ENCODE measurements at places on chromosomes 3 and 15.
A peak's percentile ranks its signal among the peaks of the same experiment; 100 is the strongest.

- no peak for DNase-seq
Observed at GRCh38 chr3:127410678-127411077, 122.8 kb upstream of the PRR20G start.

- DNase-seq = no peak
Observed at GRCh38 chr3:159650726-159651125, 337.9 kb upstream of the IL12A start.

DNA sequence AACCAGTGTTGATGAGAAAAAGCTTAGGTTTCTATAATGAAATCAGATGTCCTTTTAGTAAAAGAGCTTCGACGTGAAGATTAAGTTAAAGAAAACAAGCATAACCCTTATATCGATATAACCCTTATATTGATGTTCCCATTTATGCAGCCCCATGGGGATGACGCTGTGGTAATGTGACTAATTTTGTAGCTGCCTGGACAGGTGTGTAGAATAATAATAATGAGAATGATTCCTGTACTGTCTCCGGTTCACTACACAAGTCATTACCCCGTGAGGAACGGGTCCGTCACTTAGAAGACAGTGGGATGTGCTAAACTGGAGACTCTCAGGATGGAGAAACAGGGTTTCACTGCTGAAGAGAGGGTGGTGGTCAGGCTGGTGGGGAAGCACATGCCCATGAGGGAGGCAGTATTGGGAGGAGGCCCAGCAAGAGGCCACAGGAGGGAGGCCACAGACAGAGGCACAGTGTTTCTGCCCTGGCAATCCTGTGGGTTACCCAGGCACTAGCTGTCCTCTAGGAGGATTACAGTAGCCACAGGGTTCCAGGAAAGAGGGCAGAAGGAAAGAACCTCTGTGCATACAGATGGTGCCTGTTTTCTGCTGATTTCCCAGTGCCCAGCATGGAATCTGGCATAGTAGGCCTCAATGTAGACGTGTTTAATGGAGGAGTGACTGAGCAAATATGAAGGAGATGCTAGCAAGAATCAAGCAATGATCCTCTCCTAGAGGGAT is 191.1 kb upstream of the TSC22D2 start:
- no peak for DNase-seq

GRCh38 chr15:26065723-26066122 is 202.6 kb upstream of the ATP10A start:
- no peak for DNase-seq

DNA sequence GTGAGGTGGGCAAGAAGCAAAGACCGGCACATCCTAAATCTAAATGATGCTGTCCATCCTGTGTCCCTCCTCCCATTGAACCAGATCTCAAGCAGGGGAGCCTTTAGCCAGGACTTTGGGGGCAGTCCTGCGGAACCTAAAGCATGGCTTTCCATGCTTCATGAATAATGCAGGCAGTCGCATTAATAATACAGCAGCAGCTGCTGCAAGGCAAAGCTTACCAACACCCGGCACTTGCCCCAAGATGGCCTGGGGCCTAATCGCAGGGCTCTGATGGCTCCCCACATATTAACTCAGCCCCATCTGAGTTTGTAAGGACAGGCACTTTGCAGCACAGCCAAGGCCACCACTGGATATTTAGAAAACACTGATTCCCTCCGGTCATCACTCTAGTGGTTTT is 114.4 kb downstream of the NTRK3 start:
- no peak for DNase-seq

DNA sequence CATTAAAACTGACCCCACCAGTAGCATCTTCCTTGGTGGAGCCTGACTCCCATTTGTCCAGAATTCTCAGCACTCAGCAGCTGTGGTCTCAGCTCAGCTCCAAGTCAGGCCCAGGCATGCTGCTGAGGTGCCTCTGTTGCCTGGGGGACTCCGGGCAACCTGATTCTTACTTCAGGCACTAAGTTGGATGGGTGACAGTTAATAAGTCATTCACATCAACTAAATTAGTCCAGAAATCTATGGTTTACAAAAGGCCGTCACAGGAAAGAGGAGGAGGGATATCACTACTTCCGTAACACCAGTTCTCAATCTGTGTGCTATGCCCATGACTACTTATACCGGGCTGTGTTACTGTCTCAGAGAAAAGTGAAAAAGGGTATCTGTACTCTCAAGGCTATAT is 310.2 kb downstream of the SATB1 start:
- DNase-seq = no peak

GRCh38 chr15:94584833-94585244 is 353.5 kb downstream of the MCTP2 start:
- no peak for DNase-seq

DNA sequence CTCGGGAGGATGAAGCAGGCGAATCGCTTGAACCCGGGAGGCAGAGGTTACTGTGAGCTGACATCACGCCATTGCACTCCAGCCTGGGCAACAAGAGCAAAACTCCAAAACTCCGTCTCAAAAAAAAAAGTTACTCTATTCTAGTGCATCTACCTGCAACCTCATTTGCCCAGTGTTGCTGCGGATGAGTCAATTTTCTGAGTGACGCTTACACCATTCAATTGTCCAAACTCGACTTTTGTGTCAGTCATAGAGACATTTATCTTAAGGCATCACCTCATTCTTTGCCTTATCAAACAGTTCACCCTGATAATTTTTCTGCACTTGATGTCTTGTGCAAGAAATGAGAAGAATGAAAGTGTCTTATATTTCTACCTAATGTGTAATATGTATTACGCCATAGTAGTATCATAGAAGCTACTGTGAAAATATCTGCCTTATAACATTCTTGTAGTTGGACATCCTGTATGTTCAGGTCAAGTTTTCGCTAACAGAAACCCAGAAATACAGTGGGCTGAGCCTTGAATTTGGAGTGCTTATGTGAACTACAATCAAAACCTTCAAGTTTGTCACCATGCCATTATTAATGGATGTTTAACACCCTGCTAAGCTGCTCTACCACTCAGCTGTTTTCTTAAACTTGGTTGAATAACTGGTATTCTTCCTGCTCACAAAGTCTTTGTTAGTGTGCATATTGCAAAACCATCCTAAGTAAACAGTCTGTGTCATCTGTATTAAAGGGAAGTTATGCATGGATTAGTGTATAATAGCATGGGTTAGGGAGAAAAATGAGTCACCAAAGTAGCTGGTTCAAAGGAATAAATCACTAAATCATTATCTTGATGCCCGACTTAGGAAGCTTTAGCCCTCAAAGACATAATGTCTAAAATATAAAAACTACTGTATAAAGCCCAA is 531.0 kb upstream of the NR2F2 start:
- DNase-seq = peak; percentile 29

DNA sequence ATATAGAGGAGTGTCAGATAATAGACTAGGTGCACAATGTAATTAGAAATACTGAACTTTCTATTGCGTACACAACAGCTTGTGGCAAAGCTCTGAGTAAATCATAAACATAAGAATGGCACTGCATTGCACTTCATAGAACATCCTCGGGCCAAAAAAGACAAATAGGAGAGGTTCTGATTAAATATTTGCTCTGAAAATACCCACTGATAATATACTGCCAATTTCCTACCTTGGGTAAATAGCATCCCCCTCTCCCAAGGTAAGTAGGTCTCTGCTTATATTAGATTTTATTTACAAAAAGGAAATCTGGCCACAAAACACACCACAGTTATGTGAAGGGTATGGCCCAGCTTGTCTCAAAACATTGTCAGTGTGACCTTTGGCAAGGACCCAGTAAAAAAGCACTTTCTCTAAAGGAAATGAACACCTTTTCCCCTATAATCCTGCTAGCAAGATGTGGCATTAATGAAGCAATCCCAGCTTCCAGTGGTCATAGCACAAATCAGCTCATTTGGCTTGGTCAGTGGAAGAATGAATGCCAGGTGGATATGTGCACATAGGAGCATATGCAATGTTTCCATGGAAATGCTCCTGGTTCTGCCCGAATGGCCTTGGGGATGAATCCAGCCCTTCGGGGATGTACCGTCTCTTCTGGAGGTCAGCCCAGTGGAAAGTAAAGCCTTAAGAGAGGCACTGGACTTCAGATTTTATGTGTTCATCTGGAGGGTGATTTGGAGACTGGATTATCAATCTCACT is 315.9 kb downstream of the LSAMP start:
- no peak for DNase-seq

- no peak for DNase-seq
Observed at GRCh38 chr15:52256366-52256765, 39.2 kb downstream of the MYO5C start.

- DNase-seq = no peak
Observed at GRCh38 chr3:115397433-115397832, 225.9 kb upstream of the GAP43 start.

DNA sequence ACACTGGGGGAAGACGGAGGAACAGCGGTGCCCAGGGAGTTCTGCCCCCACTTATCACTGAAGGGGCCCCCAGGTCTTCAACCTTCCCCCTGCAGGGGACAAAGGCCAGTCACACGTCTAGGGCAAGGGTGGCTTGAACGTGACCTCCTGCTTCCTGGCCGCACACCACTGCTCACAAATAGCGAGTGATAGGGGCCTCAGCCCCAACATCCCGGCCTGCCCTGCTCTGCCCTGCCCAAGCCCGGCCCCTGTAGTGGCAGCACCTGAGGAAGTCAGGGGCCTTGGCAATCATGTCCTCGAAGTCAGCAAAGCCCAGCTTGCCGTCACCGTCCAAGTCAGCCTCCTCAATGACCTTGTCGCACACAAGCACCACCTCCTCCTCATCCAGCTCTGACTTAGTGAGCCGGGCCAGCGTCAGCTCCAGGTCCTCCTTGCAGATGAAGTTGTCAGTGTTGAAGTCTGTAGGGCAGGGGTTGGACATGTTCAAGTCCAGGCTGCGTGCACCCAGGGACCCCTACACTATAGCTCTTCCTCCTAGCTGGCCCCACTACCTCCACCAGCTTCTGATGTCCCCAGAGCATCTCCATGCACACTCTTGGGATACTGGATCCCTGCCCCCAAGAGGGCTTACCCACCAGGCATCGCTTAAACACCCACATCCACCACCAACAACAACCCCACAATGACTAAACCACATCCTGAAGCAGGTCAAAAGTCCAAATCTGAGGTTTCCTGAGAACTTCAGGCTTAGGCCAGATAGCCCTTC is 13.3 kb downstream of the SH2D7 start:
- DNase-seq = no peak

- no peak for DNase-seq
Observed at GRCh38 chr3:45596290-45596791, 1.8 kb downstream of the LIMD1 start.

DNA sequence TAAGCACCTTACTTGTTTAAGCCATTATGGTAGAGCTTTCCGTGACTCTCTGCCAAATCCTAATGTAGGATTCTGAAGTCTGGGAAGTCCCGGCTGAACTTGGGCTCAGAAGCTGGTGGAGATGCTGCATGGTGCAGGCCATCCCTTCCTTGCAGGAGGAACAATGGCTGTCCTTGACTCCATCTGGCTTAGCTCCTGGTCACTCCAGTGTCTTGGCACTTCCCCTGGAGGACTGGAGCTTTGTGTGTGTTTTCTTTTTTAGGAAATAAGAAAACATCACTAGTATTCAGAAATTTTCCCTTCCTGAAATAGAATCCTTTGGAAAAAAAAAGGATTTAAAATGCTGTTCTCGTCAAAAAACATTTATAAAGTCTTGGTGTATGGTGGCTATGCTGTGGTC is 209.3 kb upstream of the ROPN1 start:
- DNase-seq = no peak
